ENCODE measurements at places on chromosomes 5 and 9.

DNA sequence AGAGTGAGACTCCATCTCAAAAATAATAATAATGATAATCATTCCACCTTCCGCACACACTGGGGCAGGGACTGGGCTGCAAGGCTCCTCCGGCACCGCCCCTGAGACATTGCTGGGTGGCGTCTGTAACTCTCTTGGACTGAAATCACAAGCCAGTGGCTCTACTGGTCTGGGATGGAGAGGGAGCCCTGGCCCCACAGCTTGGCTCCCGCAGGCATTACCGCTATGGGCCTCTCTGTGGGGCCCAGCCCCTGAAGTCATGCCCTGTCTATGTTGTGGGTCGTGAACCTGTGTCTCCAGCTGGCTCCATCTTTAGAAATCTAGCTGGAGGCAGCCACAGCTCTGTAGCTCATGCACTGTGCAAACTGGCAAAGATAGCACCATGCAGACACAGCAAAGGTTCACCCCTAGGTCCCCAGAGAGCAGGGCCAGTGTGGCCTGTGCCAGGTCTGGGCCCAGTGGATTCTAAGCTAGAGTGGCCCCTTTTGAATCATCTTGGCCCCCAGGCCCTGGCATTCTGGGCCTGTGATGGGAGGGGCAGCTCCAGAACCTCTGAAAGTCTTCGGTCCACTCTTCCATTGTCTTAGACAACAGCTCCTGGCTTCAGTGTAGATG lies 36.1 kb upstream of the COL5A1 start:
- DNase-seq = no peak

DNA sequence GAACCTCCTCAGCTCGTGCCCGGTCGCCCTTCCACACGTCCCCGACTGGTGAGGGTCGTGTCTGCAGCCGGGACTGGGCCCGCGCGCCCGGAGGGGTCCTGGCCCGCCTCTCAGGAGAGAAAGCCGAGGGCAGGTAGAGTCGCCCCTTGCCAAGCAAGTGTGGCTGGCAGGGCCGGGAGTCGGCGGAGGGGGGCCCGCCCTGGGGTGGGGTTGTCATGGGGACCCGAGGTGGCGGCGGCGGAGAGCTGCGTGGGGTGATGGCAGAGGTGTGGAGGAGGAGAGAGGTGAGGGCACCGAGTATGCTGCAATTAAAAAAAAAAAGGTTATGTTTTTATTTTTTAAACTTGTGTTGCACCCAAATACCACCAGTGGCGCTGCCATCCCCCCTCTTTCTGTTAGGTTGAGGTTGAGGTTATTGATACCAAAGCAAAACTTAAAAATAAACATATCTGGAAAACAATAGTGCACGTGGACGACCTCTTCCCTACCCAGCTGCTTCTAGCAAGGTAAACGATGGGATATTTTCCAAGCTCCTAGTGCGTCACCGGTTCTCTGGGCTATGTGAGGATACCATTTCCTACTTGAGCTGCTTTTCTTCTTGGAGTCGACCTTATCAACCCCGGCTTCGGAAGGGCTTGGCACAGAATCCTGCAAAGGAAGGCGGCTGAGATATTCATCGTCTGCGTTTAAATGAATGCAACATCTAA lies 660 bp downstream of the SCAMP1 start:
- no peak for DNase-seq

GRCh38 chr5:68315679-68316271 lies 100.2 kb downstream of the PIK3R1 start:
- DNase-seq = no peak

DNA sequence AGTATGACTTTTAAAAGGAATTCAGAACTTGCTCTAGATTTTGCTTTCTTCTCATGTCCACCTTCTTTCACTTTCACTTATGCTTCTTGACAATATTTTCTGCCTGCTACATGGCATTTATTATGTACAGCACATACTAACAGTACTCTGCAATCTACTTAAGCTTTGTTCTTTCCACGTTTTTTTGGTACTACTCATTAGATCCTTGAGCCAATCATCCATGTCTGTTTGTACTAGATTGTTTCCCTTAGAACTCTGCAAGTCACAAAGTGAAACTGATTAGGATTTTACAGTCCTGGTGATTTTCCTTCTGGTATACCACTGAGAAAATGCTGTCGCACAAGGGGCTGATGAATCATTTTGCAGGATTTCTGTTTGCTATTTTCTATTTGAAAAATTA lies 78.3 kb downstream of the PARP8 start:
- no peak for DNase-seq

- no peak for DNase-seq
Measured at GRCh38 chr9:36950389-36950788, 83.7 kb downstream of the PAX5 start.

DNA sequence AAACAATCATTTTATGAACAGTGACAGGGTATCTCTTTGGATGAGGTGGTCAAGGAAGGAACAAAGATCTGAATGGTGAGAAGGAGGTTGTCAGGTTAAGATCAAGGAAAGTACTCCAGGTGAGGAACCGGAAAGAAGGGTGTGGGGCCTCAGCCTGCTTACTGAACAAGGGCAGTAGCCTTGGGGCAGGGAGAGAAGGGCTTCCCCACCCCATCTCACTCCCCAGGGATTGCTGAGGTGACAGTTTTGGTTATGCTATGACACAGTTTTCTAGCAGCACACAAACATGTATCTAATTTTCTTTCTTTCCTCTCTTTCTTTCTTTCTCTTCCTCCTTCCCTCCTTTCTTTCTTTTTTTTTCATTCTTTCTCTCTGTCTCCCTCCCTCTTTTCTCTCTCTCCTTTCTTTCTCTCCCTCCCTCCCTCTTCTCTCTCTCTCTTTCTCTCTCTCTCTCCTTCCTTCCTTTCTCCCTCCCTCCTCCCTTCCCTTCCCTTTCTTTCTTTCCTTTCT lies 4.1 kb upstream of the HDHD3 start:
- no peak for DNase-seq

- no peak for DNase-seq
Measured at GRCh38 chr9:38713426-38713825, 6.5 kb downstream of the FAM240B start.

- DNase-seq = no peak
Measured at GRCh38 chr5:136793300-136793699, 428.0 kb upstream of the TRPC7 start.

- DNase-seq = no peak
Measured at GRCh38 chr5:178790371-178790770, 59.9 kb upstream of the ZNF354A start.

DNA sequence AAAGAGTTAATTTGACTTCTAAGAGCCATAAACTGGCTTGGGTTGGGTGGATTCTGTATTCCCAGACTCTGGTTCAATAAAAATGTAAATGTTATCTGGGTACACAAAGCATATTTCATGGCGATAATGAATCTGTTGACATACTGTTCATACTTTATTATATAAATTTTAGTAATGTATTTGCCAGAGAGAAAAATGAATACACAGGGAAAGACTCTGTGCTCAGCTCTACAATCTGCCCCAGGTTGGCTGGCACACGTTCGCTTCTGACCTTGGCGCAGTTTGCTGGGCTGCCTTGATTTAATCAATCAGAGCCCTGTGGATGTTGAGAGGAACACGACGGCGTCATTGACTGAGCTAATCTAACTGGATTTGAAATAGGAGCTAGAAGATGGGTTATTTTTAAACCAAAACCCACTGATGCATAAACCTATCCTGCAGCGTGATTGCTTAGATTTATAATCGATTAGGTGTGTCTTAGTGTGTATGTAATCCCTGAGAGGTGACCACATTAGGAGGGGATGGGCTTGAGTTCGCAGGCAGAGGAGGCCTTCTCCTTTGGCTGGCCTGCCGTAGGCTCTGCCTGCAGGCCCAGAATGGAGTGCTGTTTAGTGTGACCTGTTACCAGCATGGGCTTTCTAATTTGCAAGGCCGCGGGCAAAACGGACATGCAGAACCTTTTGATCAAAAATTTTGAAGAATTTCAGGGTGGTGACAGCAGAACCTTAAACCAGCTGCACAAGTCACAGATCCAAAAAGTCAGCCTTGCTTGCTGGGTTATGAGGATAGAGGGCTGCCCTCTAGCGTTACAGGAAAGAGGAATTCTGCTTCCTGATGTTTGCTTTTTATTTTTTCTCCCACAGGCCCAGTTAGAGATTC lies 3.9 kb upstream of the ADCY2 start:
- DNase-seq = no peak

- no peak for DNase-seq
Measured at GRCh38 chr5:56026863-56027300, 32.1 kb upstream of the IL6ST start.

Measured in Right ventricle myocardium inferior (tissue), 1 donor.